GM18507 (cell line): ENCODE measurements at places on chromosomes 5 and 9.

DNA sequence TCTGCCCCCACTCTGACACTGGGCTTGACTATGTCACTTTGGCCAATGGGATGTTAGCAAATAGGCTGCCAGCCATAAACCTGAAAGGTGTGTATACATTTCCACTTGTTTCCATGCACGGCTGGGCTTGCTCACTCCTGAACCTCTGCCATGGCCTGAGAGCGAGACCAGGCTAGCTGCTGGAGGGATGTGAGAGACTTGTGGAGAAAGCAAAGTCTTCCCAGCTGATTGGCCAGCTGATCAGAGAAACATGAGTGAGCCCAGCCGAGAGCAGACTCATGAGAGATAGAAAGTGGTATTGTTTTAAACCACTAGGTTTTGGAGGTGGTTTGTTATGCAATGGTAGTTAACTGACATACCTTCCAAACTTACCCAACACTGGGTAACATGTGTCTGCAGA, 13.9 kb downstream of the FAM193B start:
- no peak for DNase-seq

GRCh38 chr9:28951945-28952344, 1378.7 kb upstream of the C9orf72 start:
- DNase-seq: no peak

- DNase-seq: no peak
These were observed 107.9 kb downstream of the RASGRF2 start for GRCh38 chr5:81068063-81068462.

DNA sequence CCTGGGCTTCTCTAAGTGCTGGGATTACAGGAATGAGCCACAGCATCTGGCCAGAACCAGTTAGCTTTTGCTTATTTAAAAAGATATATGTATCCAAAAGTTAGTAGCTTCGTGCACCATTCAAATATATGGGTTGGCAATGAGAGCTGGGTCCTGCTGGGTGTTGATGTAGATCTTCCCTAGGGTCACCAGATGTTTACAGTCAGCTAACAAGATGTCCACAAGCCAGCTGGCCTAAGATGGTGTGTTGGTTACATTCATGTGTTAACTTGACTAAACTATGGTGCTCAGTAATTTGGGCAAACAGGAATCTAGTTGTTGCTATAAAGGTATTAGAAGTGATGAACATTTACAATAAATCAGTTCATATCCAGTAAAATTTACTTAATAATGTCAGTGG, 948.6 kb upstream of the EDIL3 start:
- DNase-seq: no peak

DNA sequence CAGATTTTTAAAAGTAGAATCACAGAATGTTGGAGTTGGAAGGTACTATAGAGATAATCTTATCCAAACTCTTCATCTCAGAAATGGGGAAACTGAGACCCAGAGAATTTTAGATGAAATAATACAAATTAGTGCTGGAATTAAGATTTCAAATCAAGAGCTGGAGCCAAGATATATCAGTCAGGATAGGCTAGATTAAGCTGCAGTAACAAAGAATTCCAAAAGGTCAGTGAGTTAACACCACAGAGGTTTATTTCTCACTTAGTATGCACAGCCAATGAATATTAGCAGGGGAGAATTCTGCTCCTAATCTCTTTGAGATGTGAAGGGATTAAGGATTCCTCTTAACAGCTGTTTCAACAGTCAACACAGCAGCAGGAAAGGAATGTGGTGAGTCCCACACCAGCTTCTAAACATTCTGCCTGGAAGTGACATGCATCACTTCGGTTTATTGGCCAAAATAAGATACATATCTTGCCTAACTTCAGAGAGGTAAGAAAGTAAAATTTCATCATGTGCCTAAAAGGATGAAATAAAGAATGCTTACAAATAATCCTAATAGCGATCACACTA, 136.8 kb downstream of the FRMD3 start:
- DNase-seq: no peak
